H9 (cell line): ENCODE measurements at places on chromosomes 1 and 21.

DNA sequence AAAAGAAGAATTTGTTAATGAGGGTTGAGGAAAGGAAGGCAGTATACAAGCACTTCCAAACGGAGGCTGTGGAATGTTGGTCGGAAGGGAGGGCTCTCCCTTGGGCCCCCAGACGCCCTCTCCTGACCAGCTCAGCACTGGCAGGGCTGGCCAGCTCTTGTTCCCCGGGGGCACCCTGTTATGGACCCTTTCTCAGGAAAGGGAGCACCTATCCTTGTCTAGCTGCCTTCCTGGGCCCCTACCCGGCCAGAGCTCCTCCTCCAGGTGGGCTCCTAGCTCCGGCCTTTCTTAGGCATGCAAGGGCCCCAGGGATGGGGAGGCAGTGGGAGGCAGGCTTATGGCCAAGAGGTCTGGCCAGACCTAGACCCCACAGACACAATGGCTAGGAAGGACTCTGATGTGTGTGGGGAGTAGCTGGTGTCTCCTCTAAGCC, 926 bp downstream of the BLACAT1 start:
- H3K27me3 ChIP-seq, result no peaks in the 10 kb centered on the region; the same call in 1 of the 2 replicates
- H3K27ac ChIP-seq, result no peak overlapping the region
- DNase-seq, result peak; percentile 65
- H3K4me1 ChIP-seq, result peaks cover 17% of the 10 kb centered on the region
- peak overlapping the region; percentile 95 for H3K4me3 ChIP-seq

DNA sequence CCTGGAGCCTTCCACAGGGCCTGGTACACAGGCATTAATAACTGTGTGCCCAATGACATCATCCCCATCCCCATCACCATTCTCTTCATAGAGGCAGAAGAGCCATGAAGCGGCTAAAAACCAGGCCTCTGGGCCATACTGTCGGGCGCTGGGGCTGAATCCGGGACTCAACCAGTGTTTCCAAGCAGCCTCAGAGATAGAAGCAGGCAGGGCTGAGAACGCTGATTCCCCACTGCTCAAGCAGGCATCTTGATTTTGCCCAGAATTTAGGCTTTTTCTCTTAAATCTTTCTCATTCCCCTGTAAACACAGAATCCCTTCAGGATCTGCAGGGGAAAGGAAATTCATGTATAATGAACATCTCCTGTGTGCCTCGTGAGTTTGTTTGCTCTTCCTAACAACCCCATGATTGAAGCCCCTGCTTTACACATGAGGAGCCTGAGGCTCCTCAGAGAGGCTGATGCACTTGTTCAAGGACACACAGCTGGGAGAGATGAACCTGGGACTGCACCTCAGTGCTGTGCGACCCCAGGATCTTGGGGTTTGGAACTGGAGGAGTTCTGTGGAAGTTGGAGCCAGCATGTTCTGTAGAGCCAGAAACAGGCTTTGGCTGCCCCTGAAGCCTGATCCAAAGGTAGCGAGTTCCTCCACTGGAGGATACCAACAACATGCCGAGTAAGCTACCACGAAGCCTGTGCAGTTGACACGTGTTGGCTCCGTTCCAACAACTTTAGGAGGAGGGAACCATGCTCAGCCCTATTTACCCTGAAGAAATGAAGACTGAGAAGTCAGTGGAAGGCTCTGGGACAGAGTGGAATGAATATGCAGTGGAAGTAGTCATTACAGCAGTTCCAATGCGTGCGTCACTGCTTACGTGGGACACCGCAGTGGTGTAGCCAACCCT, 55.5 kb downstream of the EDN2 start:
- no peak overlapping the region for H3K4me3 ChIP-seq
- no peak for DNase-seq
- H3K27ac ChIP-seq, result no peak overlapping the region
- H3K4me1 ChIP-seq, result no peaks in the 10 kb centered on the region
- H3K36me3 ChIP-seq, result no peaks in the 10 kb centered on the region

DNA sequence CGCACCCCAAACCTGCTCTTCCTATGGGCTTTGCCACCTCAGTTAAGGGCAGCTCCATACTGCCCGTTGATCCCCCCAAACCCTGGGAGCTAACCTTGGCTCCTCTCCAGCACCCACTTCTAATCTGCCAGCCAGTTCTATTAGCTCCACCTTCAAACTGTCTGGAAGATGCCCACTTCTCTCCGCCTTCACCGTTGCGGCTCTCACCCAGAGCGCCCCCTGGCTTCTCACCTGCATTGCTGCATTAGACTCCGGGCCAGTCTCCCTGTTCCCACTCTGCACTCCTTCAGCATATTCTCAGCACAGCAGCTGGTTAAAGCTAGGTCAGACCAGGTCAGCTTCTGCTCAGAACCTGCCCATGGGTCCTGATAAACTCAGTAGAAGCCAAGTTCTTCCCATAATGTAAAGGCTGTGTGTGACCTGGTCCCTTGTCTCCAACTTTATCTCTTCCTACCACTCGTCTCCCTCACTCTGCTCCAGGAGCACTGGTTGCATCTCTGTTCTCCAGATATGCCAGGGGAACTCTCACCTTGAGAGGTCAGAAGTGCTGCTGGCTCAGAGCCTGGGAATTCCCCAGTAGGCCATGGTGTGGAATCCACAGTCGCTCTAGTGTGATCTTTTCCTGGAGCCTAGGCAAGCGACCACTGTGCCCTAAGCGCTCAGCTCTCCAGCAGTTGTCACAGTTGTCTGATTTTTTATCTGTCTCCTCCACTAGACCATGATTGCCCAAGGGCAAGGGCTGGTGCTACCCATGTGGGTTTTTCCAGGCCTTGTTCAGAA, 150.3 kb downstream of the HMGB4 start:
- H3K27ac ChIP-seq, result no peak overlapping the region
- no peaks in the 10 kb centered on the region; the same call in 2 of the 3 replicates for H3K36me3 ChIP-seq
- no peaks in the 10 kb centered on the region; the same call in 1 of the 2 replicates for H3K4me1 ChIP-seq
- no peak overlapping the region; the same call in 2 of the 3 replicates for H3K4me3 ChIP-seq
- DNase-seq, result peak; percentile 78

- H3K4me3 ChIP-seq, result no peak overlapping the region
- no peaks in the 10 kb centered on the region for H3K4me1 ChIP-seq
- H3K27ac ChIP-seq, result no peak overlapping the region
Measured at GRCh38 chr1:220616836-220617235, 73.3 kb upstream of the C1orf115 start.

DNA sequence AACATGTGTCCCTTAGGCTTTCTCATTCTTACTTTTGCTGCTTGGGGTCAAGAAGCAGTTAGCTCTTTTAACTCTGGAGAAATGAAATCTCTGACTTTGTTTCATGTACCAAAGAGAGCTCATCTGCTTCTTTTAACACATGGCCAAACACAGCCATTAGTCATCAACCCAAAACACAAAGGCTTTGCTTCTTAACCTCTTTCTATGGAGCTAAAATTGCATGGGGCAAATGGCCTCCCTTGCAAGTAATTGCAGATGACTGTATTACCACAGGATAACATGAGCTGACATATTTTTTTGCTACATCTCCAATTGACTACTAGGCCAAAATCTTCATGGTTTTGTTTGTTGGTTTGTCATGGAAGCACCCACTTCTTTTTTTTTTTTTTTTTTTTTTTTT, 300.9 kb downstream of the BRINP3 start:
- H3K36me3 ChIP-seq, result no peaks in the 10 kb centered on the region
- no peaks in the 10 kb centered on the region for H3K27me3 ChIP-seq
- no peaks in the 10 kb centered on the region for H3K4me1 ChIP-seq
- DNase-seq, result no peak
